NCI-H1417 treated with DMSO at 0.1 percent for 48 hours (cell line): ENCODE measurements at places on chromosomes 16 and 17.

DNA sequence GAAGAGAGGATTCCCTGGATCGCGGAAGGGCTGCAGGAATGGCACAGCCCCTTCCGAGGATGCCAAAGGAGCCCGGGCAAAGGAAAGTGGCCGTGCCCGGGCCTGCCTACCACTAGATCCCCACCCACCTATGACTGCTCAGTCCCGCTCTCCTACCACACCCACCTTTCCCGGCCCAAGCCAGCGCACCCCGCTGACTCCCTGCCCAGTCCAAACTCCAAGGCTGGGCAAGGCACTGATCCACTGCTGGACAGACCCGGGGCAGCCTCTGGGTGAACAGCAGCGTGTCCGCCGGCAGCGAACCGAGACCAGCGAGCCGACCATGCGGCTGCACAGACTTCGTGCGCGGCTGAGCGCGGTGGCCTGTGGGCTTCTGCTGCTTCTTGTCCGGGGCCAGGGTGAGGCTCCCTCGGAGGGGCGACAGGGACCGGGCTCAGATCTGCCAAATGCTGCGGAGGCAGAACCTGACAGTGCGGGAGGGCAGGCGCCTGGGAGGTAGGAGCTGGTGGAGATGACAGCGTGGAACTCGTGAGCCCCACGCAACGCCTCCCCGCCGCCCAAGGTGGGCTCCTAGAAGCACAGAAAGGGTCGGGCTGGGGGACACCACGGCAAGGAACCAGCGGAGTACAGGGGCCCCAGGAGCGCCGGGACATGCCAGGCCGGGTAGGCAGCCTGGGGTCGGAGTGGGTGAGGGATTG lies at the start of gene CES2:
Gene CES2 (plus strand): TSS at position 203 of the 698 bp plus-strand sequence. CDS start 120 bp downstream, at position 323.
- DNase-seq = no peak

DNA sequence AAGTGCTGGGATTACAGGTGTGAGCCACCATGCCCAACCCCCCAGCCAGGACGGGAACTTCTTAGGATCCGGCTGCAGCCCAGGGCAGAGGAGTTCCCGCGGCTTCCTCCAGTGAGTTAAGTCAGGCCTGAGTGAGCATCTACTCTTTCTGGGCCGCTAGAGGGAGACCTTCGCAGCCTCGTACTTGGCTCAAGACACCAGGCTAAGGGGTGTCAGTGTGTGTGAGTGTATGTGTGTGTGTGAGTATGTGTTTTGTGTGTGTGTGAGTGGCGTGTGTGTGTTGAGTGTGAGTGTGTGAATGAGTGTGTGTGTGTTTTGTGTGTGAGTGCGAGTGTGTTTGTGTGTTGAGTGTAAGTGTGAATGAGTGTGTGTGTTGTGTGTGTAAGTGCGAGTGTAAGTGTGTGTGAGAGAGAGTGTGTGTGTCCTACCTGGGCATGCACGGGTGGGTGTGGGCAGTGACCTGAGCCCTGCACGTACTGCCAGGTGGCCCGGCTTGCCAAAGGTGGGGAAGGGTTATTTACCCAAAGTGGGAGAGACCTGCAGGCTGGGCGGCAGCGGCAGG lies 58.5 kb downstream of the TMEM235 start:
- peak; percentile 52 for DNase-seq

DNA sequence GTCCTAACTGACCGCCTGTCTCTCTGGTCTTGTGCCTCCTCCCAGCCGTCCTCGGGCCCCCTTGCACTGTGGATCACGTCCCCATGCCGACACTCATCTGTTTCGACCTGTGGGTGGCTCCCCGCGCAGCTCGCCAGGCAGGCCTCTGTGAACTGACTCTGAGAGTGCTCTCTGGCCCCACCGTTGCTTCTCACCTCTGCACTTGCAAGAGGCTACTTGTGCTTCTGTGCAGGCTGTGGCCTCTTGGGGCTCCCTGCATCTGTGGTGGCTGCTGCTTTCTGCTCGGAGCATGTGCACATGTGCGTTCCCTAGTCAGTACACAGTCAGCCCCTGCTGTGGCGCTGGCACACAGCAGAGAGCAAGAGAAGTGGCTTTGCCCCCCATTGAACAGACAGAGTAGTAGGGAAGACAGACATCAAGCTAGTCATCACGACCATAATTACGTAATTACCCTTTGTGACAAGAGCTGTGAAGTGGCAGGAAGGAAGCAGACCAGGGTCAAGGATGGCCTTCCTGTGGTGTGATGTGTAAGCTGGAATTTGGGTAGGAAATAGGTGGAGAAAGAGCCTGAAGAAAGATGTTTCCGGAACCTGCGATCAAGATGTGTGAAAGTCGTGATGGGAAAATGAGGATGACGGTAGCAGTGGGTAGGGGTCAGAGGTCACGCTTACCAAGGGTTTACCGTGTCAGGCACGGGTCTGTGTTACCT lies 256.0 kb upstream of the CACNG5 start:
- DNase-seq = peak; percentile 11

- DNase-seq = no peak
Observed at GRCh38 chr17:78462148-78462547, 83.7 kb downstream of the PGS1 start.

DNA sequence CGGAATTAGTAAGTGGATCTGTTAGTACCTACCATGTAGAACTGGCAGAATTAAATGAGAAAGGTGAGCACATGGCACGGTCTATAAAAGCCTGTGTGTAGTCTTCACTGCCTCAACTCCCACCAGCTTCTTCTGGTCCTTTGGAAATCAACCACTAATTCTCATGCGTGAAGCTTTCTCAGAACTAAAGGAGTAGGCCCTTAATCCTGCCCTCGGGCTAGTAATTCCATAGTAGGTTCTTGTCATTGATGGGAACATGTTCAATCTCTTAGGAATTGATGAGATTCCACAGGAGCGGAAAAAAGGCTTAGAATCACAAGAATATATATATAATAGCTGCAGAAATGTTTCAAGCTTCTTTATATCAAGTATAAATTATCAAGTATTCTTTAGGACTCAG lies 21.7 kb downstream of the CDR2 start:
- DNase-seq = no peak

DNA sequence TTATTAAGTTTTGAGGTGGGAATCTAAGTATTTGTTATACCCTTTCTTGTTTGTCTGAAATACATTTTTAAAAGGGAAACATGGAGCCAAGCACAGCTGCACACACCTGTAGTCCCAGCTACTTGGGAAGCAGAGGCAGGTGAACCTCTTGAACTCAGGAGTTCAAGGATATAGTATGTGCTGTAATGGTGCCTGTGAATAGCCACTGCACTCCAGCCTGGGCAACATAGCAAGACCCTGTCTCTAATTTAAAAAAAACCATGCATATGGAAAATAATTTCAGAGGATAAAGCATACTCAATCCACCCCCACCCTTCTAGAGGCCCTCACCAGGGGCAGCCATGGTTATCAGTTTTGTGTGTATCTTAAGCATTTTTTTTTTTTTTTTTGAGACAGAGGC lies 3.4 kb upstream of the DDX19B start:
- no peak for DNase-seq

DNA sequence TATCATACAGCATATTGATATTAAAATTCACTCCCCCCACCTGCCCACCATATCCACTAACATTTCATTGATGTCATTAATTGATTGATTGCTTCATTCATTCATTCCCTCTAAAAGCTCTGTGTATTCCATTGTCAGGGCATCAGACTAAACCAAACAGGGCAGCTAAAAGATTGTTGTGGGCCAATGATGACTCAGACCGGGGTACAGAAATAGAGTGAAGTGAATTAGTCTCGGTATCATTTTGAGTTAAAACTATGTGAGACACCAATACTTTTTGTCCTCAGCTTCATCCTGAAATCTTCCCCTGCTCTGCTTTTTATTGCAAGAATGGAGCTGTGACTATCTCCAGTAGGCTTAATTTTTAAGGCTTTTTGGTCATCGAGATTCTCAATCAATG lies 868.3 kb downstream of the CDH11 start:
- no peak for DNase-seq

DNA sequence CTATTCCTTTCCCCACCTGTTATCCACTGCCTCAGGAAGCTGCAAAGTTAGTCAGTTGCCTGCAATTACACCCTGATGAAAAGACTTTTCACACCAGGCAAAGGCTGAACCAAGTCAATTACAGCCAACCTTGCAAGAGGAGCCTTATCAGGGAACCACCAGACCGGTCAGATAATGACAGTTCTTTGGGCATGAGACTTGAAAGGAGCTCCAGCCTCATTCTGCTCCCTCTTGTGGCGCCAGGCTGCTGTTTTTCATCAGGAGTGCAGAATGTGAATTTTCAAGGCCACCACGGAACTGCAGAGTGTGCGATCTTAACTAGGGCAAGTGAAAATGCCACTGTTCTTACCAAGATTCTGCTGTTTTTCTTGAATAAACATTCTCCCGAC lies 22.5 kb downstream of the DNAI2 start:
- no peak for DNase-seq

DNA sequence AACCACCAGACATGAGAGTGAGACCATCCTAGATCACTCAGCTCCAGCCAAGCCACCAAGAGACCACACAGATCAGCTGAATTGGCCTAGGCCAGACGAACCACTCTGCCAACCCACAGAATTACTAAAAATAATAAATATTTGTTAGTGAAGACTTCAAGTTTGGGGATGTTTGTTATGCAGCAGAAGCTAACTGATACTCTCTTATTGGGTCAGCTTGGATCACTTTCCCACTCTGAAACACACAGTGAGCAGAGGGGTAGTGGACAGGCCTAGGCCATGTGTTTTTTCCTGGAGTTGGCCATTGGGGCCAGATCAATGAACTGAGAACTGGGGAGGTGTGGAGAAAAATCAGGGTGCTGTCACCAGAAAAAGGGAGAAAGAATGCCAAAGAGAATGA lies 15.6 kb upstream of the ITPRIPL2 start:
- DNase-seq = no peak

DNA sequence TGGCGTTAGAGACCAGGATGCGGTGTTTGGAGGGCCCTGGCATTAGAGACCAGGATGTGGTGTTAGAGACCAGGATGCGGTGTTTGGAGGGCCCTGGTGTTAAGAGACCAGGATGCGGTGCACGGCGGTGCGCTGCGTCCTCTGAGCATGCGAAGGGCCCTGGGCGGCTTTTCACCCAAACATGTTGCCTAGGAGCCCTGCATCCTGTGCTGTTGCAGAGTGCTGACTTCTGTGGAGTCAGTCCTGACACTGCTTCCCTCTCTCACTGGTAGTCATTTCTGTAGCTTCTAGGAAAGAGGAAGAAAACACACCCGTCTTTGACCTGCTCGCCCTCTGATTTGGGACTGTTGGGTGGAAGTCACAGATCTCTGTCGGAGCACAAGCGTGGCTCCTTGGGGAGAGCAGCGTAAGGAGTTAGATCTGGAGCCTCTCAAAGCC lies 141.2 kb downstream of the LAT start:
- no peak for DNase-seq

GRCh38 chr16:69931631-69932030 lies 19.5 kb upstream of the CLEC18A start:
- no peak for DNase-seq

- no peak for DNase-seq
Observed at GRCh38 chr17:40442392-40443195, 656 bp upstream of the IGFBP4 start.

GRCh38 chr16:12557786-12558185 lies 245.9 kb downstream of the CPPED1 start:
- DNase-seq = no peak

GRCh38 chr16:71492786-71493185 lies 3.7 kb upstream of the ZNF19 start:
- no peak for DNase-seq

GRCh38 chr16:78773291-78773702 lies 673.8 kb downstream of the WWOX start:
- DNase-seq = no peak

GRCh38 chr17:3282901-3283300 lies 15.3 kb downstream of the OR3A1 start:
- DNase-seq = no peak

- no peak for DNase-seq
Observed at GRCh38 chr17:13725288-13725990, 123.7 kb upstream of the HS3ST3A1 start.

DNA sequence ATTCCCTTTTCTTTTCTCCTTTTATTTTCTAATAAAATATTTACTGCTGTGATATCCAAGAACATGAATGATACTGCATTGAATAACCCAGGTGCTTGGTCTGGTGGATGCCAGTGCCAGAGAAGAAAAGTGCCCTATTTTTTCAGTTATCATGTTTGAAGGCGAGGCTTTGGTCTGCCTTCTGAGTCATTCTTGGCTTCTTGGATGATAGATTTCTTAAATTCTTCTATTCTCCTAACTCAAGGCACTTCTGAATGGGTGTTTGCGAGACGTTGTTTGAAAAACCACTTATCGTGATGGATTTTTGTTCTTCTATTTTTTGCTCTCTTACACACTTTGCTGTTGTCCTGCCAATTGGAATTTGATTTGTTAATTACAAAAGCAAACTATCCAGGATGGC lies 66.7 kb downstream of the FTO start:
- no peak for DNase-seq

DNA sequence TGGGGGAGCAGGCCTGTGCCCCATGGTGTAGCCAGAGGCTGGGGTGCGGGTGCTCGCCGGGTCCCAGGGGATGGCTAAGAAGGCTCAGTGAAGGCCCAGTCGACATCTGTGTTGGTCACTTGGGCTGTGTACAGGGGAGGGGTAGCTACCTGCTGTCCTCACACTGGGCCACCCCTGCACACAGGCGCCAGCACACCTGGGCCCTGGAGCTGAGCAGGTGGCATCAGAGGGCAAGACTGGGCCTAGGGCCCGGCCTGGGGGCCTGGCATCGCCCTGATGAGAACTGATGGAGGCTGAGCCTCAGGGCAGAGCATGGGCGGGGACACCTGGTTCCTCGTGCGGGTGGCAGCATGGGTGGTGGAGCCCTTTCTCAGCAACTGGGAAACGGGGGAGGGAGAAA lies 870 bp upstream of the CTRB2 start:
- DNase-seq = no peak
